Skeletal muscle tissue (tissue), 5 donors: ENCODE measurements at places on chromosomes 11 and 22. TPM values are rescaled to one million over a fixed set of nuclear protein-coding genes. Genes with fewer than 3 reads are reported as not detected.

Gene PPFIBP2
- 65.8 TPM for total RNA-seq

Gene UBQLN3
- total RNA-seq, result 0.52 TPM

Gene FOLR3
- total RNA-seq, result 0.52 TPM

Gene SLC2A11
- total RNA-seq, result 2.1 TPM

Gene PRAME
- not detected for total RNA-seq

Gene ISX
- total RNA-seq, result not detected

Gene CYP2D6
- total RNA-seq, result not detected

Gene HBD
- total RNA-seq, result not detected

Gene OR6A2
- total RNA-seq, result under 0.01 TPM

Gene HIC2
- 4.2 TPM for total RNA-seq

Gene VWCE
- 1.0 TPM for total RNA-seq

Gene FXYD2
- 1.0 TPM for total RNA-seq

Gene SYTL2
- total RNA-seq, result 51.1 TPM

Gene DNAJB13
- total RNA-seq, result not detected

Gene SBF1
- 30.8 TPM for total RNA-seq

Gene FAM181B
- under 0.01 TPM for total RNA-seq

Gene CENPM
- 5.7 TPM for total RNA-seq

Gene MUC2
- total RNA-seq, result not detected

Gene RASL10A
- total RNA-seq, result under 0.01 TPM

Gene TMPRSS13
- total RNA-seq, result not detected

Gene FIBIN
- total RNA-seq, result 42.8 TPM

Gene MISFA
- total RNA-seq, result not detected

Gene SUSD2
- 0.52 TPM for total RNA-seq

Gene PAMR1
- 37.1 TPM for total RNA-seq

Gene OR4A15
- total RNA-seq, result not detected

Gene RAG1
- 1.6 TPM for total RNA-seq

Gene MS4A2
- under 0.01 TPM for total RNA-seq

Gene OR8H3
- not detected for total RNA-seq

Gene CHRNA10
- 0.52 TPM for total RNA-seq

Gene RCOR2
- 4.2 TPM for total RNA-seq

Gene MMP1
- 0.52 TPM for total RNA-seq
